Spinal cord (tissue), 10 donors: ENCODE measurements at places on chromosomes 2 and 18. TPM values are rescaled to one million over a fixed set of nuclear protein-coding genes. Genes with fewer than 3 reads are reported as not detected.

CYP27A1 gene
- 49.0 TPM for total RNA-seq

SCN3A gene
- total RNA-seq, result 91.1 TPM

ITPRIPL1 gene
- 7.5 TPM for total RNA-seq

MC5R gene
- 0.22 TPM for total RNA-seq

MRPL33 gene
- total RNA-seq, result 178 TPM

GKN2 gene
- not detected for total RNA-seq

CD226 gene
- 2.2 TPM for total RNA-seq

CXCR4 gene
- 19.2 TPM for total RNA-seq

ANKRD29 gene
- 28.2 TPM for total RNA-seq

COLEC12 gene
- total RNA-seq, result 282 TPM

ARHGEF33 gene
- 4.0 TPM for total RNA-seq

ATOH8 gene
- total RNA-seq, result 5.8 TPM

MC2R gene
- total RNA-seq, result not detected

TMEFF2 gene
- 14.0 TPM for total RNA-seq

XIRP2 gene
- total RNA-seq, result 0.59 TPM

PLA2R1 gene
- 30.9 TPM for total RNA-seq

FEV gene
- total RNA-seq, result not detected

LGALSL gene
- total RNA-seq, result 19.8 TPM

NTSR2 gene
- total RNA-seq, result 1.1 TPM

TRABD2A gene
- total RNA-seq, result 2.9 TPM

GAREM2 gene
- 8.7 TPM for total RNA-seq

ZSWIM2 gene
- total RNA-seq, result 0.28 TPM

SLC14A1 gene
- 19.4 TPM for total RNA-seq

MSH6 gene
- 67.9 TPM for total RNA-seq

RFTN2 gene
- 81.9 TPM for total RNA-seq

M1AP gene
- 0.69 TPM for total RNA-seq

LINC00305 gene
- 2.9 TPM for total RNA-seq

OR6B2 gene
- total RNA-seq, result not detected

CGREF1 gene
- 19.0 TPM for total RNA-seq

WDR54 gene
- total RNA-seq, result 17.0 TPM

AQP12B gene
- not detected for total RNA-seq

GPR35 gene
- total RNA-seq, result 2.1 TPM

CROCC2 gene
- total RNA-seq, result 4.4 TPM

RNF152 gene
- 58.2 TPM for total RNA-seq

LYG2 gene
- total RNA-seq, result not detected

SPATA3 gene
- total RNA-seq, result not detected

ALK gene
- total RNA-seq, result 4.2 TPM

SPR gene
- 4.8 TPM for total RNA-seq

HAT1 gene
- 46.2 TPM for total RNA-seq

SLC5A7 gene
- 3.7 TPM for total RNA-seq

ACVR1C gene
- 0.61 TPM for total RNA-seq

NFATC1 gene
- 4.6 TPM for total RNA-seq

EGR4 gene
- 0.10 TPM for total RNA-seq

LRP1B gene
- 70.2 TPM for total RNA-seq

CERKL gene
- 2.6 TPM for total RNA-seq

SCN2A gene
- 24.2 TPM for total RNA-seq

ARHGEF4 gene
- total RNA-seq, result 71.0 TPM

CRYGD gene
- 1.2 TPM for total RNA-seq

RSAD2 gene
- total RNA-seq, result 6.9 TPM

LIMS3 gene
- 2.6 TPM for total RNA-seq

CCDC68 gene
- 12.6 TPM for total RNA-seq
